ENCODE measurements at places on chromosomes 5 and 9.
A peak's percentile ranks its signal among the peaks of the same experiment; 100 is the strongest.

DNA sequence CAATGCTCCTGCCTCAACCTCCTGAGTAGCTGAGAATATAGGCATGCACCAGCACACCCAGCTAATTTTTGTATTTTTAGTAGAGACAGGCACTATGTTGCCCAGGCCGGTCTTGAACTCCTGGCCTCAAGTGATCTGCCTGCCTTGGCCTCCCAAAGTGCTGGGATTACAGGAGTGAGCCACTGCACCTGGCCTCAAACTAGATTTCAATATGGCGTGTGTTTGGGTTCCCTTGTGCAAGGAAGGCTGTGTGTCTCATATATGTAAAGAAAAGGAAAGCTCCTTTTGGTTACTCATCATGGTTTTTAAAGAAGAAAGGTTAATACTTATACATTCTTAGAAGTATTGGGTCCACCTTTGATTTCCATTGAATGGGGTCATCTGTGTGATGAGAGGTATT, 70.7 kb downstream of the ANKRD33B start:
- DNase-seq, result no peak

GRCh38 chr5:120942596-120943350, 478.7 kb downstream of the PRR16 start:
- DNase-seq, result peak; percentile 6

DNA sequence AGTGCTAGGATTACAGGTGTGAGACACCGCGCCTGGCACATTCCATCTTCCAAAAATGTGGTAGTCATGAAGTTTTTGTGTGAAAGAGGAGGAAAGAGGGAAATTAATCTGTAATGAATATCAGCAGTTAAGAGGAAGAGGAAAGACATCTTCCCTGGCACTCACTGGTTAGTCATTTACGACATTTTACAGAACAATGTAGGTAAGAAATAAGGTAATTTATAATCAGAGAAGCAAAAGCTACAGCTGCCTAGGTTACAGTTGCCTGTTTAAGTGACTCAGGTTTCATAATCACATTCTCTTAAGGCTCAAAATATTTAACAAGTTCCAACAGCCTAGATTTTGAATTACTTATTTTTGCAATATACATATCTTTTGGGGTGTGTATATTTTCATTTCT, 26.9 kb downstream of the CNOT6 start:
- no peak for DNase-seq

GRCh38 chr5:91212714-91213092, 170.4 kb downstream of the ARRDC3 start:
- peak; percentile 40 for DNase-seq

- DNase-seq, result no peak
These were observed 1360.8 kb upstream of the CDH9 start for GRCh38 chr5:28399211-28399610.
